Stimulated activated CD4-positive, alpha-beta T cell treated with anti-CD3 and anti-CD28 coated beads, Interleukin-12 subunit alpha, Interleukin-12 subunit beta, amount 100 ng/mL, for 4 hours (primary cell): ENCODE measurements at places on chromosomes 3 and 15.

- no peak for DNase-seq
Observed at GRCh38 chr15:89401631-89402517, 67.2 kb upstream of the POLG start.

- DNase-seq: no peak
Observed at GRCh38 chr3:152713989-152714388, 120.9 kb upstream of the P2RY1 start.

GRCh38 chr3:129485721-129486663 lies 42.4 kb upstream of the RHO start:
- DNase-seq: no peak

GRCh38 chr3:169939751-169940150 lies 26.9 kb upstream of the SEC62 start:
- no peak for DNase-seq

GRCh38 chr3:66554178-66554577 lies 53.4 kb upstream of the LRIG1 start:
- no peak for DNase-seq

GRCh38 chr3:184537885-184538665 lies 23.5 kb upstream of the EPHB3 start:
- DNase-seq: no peak

- no peak for DNase-seq
Observed at GRCh38 chr15:50593761-50594160, 47.3 kb upstream of the USP50 start.

GRCh38 chr3:134522541-134522940 lies 36.7 kb downstream of the CEP63 start:
- no peak for DNase-seq

GRCh38 chr15:47682661-47683060 lies 34.6 kb upstream of the SEMA6D start:
- DNase-seq: no peak

- DNase-seq: no peak
Observed at GRCh38 chr15:60620708-60621107, 141.8 kb upstream of the ICE2 start.

DNA sequence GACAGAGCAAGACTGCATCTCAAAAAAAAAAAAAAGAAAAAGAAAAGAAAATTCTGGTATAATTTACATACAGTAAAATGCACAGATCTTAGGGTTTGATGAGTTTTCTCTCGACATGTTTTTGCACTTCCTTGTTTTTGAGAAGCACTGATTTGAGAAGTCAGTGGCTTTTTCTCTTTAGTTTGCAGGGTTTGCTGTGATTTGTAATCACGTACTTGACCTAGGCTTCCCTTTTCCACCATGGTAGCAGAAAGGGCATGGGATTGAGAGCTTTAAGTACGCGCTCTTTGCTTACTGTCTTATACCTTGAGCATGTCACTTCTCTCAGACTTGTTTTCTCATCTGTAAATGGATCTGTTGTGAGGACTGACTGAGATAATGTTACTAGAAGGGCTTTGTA lies 4.1 kb downstream of the VHL start:
- no peak for DNase-seq

DNA sequence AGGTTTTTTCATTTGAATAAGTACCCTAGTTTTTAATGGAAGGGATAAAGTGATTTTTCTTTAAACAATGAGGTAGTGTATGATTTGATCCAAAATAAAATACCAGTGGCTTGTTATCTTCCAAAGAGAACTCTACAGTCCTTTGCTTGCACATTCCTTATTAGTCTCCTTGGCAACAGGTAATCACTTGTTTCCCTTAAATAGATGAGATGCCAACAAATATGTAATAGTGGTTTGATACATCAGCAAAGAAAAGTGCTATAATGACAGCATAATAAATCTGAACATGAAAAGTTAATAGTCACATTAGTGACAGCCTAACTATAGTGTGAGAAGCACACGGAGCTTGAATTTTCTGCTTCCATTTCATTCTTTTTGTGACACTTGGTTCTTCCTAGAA lies 360.2 kb downstream of the ZNF385D start:
- no peak for DNase-seq

DNA sequence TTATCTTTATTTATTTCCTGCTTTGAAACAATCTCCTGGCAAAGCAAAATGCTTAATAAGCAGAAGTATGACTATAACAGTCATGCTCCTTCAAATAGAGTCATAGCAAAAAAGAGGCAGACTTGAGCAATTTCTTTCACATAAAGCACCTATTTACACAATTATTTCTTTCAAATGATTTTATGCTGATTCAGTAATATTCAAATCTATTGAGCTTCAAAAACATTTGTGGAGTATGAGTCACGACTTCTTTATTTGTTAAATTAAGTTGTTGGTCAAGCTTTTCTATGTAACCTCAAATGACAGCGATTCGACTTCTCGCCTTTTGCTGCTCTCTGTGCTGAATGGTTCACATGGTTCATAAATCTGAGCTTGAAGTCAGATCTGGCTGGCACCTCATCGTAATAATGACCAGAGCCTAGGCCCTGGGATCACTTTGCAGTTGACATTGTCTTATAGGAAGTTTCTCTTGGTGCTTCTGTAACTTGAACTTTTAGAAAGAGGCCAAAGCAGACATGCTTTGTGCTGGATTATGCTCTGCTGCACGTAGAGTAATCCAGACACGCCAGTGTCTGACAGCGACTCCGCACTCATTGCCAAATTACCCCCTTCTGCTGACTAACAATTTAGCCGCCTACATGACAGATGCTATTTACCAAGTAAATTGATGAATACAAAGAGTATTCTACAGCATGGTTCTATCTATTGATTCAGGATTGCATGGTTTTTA lies 139.0 kb downstream of the MCTP2 start:
- DNase-seq: no peak

DNA sequence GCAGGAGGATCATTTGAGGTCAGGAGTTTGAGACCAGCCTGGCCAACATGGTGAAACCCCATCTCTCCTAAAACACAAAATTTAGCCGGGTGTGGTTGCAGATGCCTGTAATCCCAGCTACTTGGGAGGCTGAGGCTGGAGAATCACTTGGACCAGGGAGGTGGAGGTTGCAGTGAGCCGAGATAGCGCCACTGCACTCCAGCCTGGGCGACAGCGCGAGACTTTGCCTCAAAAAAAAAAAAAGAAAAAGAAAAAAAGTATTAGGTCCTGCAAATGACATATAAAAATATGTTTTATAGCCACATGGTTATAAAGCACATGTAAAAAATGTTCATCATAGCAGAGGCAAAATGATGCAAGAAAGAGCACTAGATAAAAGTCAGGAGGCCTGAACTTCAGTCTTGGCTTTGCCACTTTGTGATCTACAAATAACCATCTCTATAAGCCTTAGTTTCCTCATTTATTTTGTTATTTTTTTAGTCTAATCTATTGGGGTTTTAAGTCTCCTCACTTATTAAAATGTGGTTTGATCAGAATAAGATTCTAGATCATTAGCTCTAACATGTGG lies 4.9 kb downstream of the SLC12A6 start:
- DNase-seq: no peak

GRCh38 chr3:41202075-41202833 lies 2.9 kb downstream of the CTNNB1 start:
- DNase-seq: no peak

DNA sequence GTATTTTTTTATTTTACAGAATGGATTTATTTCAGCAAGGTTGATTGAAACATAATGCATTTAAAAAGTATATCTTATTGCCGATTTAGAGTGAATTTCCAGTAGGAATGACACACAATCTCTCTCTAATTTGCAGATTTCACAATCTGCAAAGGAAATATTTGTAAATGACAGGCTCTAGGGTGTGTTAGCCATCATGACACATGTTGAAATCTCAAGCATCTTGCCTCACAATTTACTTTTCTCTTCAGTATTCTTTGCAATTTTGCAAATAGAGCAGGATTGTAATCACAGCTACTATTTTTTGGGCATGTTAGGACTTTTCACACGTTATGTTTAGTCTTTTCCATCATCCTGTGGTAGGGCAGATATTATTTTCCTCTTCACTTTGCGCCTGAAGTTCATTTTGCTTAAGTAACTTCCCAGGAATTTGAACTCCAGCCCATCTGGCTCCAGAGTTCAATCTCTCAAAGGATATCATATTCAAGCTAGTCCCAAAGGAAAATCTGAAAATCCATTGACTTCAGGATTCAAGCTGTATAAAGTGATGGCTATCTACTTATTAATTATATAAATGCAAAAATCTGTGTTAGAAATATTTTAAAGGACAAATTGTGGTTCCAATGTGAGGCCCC lies 55.4 kb downstream of the ATP13A4 start:
- DNase-seq: no peak

GRCh38 chr15:39028069-39028468 lies 463.5 kb upstream of the RASGRP1 start:
- DNase-seq: no peak

DNA sequence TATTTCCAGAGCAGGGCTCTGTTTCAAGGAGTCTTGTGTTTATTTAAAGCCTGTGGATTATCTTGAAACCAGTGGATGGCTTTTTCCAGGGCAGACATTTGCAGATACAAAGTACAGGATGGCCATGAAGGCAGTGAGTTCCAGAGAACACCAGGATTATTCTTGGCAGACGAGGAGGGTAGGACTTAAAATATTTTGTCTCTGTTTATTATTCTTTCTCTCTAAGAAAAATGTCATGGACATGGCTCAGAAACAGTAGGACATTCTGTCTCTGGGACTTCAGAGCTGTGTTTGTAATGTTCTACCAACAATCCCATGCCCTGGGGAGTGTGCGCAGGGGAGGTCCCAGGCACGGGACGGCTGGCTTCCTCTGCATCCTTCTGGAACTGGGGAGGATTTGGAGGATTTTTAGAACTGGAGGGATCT lies 125.9 kb downstream of the ATP10A start:
- DNase-seq: no peak

DNA sequence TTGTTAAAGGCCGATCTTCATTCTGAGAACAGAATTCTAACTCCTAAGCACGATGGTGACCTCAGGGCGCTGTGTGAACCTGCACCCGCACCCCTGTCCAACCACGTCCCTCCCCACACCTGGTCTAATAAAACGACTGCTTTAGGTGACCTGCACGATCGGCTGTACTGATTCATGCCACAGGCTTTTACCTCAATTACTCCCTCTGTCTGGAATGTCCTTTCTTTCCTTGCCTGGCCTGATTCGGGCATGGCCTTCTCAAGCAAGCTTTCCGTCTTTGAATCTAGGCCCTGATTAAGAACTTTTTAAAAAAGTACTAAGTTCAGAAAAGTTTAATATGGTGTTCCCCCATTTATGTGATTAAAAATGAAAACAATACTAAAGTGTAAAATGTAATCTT lies 842 bp upstream of the U2SURP start:
- DNase-seq: no peak

DNA sequence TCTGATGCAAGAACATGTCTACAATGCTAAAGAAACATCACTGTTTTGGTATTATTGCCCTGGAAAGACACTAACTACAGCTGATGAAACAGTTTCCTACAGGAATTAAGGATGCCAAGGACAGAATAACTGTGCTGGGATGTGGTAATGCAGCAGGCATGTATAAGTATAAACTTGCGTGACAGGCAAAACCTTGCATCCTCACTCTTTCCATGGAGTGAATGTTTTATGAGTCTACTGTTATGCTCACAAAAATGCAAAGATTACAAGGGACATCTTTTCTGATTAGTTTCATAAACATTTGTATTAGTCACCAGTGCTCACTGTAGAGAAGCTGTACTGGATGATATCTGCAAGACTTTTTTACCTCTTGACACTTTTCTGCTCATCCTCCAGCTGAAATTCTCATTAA lies 143.6 kb downstream of the NAALADL2 start:
- DNase-seq: no peak

GRCh38 chr3:187629711-187630110 lies 40.5 kb downstream of the SST start:
- DNase-seq: no peak

GRCh38 chr15:85035980-85036379 lies 54.3 kb downstream of the PDE8A start:
- DNase-seq: no peak

GRCh38 chr15:36947035-36947719 lies 153.2 kb downstream of the MEIS2 start:
- no peak for DNase-seq

- DNase-seq: no peak
Observed at GRCh38 chr15:54212635-54213034, 234.4 kb downstream of the UNC13C start.

GRCh38 chr3:115423170-115423569 lies 200.1 kb upstream of the GAP43 start:
- DNase-seq: no peak

DNA sequence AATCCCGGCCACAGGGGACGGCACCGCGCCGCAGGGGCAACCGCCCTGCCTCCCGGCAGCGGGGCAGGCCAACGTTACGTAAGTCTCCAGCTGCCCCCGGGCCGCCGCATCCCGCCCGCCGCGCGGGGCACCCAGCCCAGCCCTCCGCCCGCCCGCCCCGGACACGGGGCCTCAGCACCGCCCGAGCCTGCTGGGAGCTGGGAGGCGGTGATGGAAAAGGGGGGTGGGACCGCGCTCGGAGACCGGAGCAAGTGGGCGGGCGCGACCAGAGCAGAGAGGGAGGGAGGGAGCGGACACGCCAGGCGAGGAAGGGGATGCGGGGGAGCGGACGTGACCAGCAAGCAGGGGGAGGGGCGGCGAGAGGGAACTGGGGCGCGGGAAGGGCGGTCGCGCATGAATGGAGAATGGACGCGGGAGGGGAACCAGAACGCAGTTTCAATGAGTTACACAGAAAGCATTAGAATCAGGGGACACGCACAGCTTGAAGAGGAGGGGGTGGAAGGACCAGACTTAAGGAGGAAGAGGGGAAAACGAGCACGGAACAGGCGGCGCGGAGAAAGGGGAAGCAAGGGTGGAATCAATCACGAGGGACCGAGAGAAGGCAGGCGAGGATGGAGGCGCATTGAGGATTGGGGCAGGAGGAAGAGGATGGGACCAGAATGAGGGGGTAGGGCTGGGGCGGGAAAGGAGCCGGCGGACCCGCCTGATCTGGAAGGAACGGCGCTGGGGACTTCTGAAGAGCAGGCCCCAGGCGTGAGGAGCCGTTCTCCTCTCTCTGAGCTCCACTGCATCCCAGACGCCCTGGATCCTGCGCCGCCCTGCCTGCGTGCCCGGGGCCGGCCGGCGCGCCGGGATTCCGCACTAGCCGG lies 559 bp downstream of the PKM start:
- peak; percentile 93 for DNase-seq

DNA sequence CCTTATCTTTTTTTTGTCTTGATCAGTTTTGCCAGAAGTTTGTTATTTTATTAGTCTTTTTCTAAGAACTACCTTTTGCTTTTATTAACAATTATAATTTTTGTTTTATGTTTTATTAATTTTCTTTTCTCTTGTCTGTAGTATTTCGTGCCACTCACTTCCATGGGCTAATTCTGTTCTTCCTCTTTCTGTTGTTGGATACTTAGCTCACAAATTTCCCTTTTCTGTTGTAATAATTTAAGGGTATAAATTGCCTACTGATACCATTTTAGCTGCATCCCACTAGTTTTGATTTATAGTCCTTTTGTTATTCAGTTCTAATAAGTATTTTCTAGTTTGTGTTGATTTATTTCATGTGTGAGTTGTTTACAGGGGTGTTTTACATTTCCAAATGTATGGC lies 48.6 kb downstream of the SNRK start:
- no peak for DNase-seq

GRCh38 chr3:138456961-138457862 lies 22.8 kb downstream of the ESYT3 start:
- no peak for DNase-seq
